ENCODE measurements at places on chromosomes 7 and 10.

GRCh38 chr10:46017733-46018132 lies 12.7 kb downstream of the NCOA4 start:
- DNase-seq = no peak

DNA sequence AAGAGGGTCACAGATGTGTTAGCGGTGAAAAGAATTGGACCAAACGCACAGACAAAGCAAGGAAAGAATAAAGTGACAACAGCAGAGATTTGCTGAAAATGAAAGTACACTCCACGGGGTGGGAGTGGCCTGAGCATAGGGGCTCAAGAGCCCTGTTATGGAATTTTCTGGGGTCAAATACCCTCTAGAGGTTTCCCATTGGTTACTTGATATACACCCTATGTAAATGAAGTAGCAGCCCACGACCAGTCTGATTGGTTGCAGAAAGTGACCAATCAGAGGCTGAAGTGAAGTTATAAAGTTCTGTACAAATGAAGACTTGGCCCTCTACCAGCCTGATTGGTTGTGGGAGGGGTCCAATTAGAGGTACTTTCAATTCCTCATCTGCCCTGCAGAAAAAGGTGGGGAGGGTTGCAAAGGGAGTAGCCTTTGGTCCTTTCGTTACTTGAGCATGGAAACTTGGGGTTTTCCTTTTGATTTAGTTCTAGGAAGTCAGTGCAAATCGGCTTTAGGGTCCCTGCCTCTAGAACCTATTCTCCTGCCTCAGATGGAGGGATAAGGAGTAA lies 125.6 kb upstream of the PRPS1L1 start:
- no peak for DNase-seq

DNA sequence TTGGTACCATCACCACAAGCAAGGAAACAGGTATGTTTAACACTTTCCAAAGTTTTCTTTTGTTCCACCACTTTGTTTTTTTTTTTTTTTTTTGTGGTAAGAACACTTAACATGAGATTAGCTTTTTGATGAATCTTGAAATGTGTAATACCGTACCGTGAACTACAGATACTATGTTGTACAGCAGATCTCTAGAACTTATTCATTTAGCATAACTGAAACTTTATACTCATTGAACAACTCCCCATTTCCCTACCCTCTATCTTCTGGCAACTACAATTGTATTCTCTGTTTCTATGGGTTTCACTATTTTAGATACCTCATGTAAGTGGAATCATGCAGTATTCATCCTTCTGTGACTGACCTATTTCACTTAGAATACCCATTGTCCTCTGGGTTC lies 162.7 kb upstream of the ITGB1 start:
- no peak for DNase-seq

DNA sequence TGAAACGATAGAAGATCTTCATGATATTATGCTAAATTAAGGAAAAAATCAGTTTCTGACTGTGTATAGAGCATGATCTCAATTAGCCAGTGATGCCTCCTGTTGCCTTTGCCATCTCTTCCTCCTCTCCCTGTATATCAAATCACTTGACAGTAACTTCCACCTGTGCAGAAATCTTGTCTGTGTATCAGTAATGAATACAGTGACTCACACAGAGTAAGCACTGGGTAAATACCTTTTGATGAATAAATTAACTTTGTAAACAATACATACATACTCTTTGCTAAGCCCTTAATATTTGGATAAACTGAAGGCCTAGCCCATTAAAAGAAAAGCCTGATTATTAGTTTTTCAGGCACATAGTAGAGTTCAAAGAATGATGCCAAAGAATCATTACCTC lies 610.6 kb upstream of the NRP1 start:
- no peak for DNase-seq

GRCh38 chr10:44234483-44234875 lies 150.4 kb downstream of the CXCL12 start:
- DNase-seq = no peak

GRCh38 chr7:149286811-149287400 lies 24.9 kb downstream of the ZNF783 start:
- DNase-seq = no peak

GRCh38 chr10:3886641-3887251 lies 101.7 kb upstream of the KLF6 start:
- no peak for DNase-seq

- DNase-seq = no peak
These were observed 71.6 kb downstream of the PLCE1 start for GRCh38 chr10:94065362-94065761.

DNA sequence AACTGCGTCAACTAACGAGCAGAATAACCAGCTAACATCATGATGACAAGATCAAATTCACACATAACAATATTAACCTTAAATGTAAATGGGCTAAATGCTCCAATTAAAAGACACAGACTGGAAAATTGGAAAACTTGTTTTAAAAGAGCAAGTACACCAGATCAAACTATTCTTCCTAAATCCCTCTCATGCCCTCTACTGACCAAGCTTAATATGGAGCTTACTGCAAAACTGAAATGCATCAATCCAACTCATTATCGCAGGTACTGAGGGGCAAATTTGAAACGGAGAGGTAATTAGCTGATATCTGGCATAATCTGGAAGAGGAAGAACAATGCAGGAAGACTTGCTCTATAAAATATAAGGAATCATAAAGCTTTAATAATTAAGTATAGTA lies 1223.8 kb downstream of the NXPH1 start:
- DNase-seq = no peak

- DNase-seq = no peak
These were observed 66.8 kb downstream of the CRPPA start for GRCh38 chr7:16354573-16354972.

DNA sequence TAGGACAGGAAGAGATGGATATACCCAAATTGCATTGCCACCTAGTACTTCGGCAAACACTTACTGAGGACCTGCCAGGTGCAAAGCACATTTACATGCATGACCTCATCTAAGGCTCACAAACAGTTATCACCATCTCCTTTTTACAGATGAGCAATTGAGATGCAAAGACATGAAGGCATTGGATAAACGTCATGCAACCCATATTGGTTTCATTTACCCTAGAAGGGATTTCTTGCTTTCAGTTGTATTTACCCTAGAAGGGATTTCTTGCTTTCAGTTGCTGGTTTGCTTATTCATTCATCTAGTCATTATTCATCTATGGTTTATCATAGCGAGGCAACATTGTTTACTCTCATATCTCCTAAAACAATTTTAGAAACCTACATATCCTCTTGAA lies 52.2 kb downstream of the STEAP1B start:
- DNase-seq = no peak

DNA sequence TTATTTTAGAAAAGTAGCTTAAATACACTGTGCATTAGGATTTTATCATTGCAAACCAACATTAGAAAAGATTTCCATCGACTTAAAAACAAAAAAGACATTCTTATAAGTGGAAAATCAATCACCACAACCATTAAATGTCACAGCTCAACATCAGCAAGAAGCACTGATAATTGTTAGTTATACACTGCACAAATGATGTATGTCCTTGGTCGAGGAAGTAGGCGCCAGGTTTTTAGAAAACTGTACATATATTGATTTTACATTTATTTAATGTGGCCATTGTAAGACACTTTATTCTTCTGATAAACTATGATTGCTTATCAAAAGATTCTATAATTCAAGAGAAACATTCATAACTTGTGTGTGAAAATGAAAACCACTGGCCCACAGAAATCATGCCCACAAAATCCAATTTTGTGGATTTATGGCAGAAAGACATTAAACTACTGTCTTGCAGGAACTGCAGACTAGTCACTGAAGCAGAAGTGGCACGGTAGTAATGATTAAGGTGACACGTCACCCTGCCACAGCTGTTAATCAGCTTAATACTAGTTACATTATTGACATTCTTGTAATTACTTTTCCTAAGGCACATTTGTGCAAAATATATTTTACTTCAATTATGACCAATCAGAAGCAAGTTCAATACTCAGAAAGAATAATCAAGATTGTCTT lies 79.4 kb downstream of the VPS41 start:
- no peak for DNase-seq

DNA sequence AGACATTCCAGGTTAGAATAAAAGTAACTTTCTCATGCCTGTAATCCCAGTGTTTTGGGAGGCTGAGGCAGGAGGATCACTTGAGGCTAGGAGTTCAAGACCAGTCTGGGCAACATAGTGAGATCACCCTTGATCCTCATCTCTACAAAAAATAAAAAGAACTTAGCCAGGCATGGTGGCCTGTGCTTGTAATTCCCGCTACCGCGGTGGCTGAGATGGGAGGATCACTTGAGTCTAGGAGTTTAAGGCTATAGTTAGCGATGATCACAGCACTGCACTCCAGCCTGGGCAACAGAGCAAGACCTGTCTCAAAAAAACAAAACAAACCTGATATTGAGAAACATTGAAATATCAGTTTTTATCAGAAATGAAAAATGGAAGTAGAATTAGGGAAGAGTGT lies 4.6 kb downstream of the TET1 start:
- DNase-seq = no peak

DNA sequence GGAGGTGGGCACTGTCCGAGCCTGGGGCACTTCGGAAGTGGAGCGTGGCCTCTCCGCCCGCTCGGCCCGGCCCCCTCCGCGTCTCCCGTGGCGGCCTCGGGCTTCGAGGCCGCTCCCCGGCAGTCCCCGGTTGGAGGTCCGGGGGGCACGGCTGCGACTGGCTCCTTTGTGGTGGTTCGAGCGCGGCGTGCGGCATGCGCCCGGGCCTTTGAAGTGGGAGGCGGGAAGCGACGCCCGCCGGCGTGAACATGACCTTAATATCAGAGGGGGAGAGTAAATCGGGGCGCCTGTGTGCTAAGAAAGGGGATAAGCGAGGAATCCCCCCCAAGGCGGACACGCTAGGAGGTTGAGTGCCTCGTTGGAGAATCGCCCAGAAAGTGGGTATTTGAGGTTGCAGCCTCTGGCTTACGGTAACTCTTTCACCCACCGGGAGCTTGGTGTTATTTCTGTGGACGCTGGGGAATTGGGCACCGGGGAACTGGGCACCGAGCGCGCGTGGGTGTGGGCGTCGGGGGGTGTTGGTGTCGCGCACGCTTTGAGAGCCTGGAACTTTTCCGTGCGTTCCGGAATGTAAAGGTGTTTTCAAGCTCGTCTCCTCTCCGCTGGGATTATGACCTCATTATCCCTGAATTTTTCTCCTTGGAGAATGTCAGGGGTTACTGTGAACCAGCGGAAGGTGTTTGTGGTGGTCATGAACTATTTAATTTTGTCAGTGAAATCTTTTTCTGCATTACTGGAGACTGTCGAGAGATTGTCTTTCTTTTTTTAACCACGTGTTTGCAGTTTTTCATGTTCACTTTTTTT lies 660 bp downstream of the SUV39H2 start:
- no peak for DNase-seq

DNA sequence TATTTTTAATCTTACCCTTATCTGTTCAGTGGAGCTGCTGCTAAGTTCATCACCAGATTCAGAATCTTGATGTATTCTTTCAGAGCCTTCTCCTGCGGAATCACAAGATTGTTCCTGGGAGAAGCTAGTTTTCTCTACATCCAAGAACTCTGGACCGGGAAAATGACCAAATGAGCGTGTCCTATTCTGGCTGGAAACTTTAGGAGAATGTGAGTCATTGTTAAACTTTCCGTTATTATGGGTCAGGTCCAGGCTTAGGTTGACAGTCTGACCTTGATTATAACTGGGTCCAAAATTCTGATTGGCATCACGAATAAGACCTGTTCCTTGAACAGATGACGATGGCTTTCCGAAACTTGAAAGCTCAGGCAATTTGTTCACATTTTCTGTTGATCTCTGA lies 20.5 kb downstream of the ARHGAP12 start:
- no peak for DNase-seq

GRCh38 chr10:128868481-128868880 lies 598.6 kb upstream of the MGMT start:
- DNase-seq = no peak

DNA sequence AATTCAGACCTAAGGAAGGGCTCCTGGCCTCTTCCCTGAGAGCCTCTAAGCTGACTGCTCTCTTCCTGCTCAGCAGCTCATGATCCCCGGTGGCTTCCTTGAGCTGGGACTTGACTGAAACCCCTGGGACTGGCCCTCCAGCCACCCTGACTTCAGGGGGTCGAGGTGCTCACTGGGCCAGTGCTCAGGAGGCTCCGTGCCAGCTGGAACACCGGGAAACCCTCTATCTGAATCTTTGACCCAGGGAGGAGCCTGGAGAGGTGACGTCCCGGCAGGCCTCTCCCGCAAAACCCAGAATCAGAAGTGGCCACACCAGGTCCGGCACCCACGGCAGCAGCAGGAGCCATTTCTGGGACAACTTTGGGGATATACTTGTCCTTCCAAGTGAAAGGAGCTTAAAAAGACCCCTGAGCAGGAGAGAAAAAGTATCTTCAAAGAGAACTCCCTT lies 110.7 kb downstream of the WDR37 start:
- DNase-seq = no peak
